ENCODE measurements at places on chromosomes 2 and 18.
A peak's percentile ranks its signal among the peaks of the same experiment; 100 is the strongest.

- DNase-seq: no peak
Observed at GRCh38 chr18:25351280-25351775, 638 bp downstream of the ZNF521 start.

DNA sequence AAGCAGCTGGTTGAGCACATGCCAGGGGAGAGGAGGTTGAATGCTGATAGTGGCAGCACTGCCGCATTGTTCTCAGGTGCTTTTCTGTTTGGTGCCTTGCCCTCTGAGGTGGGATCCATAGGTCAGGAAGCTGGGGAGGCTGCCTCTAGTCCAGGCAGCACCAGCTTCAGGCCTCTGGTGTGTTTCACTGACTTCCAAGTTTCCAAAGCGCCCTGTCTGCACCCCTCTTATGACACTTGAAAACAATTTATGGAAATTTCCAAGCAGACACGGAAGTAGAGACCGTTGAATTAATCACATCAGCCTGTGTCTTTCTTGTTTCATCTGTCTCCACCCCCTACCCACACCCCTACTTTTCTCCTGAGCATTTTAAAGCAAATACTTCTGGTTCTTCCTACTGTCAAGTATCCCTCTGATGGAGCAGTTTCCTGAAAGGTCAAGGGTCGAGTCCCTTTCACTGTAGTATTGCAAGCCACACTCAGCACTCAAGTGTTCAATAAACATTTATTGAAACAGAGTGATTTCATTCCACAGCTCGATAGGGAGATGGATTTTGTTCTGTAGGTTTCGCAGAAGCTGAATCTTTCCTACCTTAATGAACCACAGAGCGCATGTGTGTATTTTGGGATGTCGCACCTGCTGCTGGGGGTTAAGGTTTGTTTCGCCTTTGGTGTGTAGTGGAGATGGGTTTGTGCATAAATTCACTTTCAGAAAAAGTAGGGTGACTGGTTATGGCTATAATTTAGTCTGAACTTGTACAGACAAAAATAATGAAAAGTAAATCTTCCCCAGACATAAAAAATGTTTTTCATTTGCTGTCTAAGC is 21.4 kb downstream of the DGKD start:
- no peak for DNase-seq

- no peak for DNase-seq
Observed at GRCh38 chr2:231336700-231337099, 58.8 kb upstream of the B3GNT7 start.

DNA sequence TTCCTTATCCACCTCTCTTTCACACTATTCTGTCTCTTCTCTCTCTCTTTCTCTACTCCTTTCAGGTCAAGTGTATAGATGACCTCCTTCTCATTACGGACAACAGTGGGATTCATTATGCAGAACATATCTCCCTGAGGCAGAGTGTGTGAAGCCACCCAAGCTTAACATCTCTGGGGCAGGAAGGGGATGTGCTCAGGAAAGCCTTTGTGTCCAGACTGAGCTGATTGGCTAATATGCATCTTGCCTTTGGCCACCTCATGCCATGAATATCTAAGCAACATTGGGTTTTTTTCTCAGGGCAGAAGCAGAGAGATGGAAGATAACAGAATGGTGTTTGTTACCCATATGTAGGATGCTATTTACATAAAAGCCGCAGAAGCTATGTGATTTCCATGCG is 211.4 kb upstream of the LRRTM1 start:
- no peak for DNase-seq

DNA sequence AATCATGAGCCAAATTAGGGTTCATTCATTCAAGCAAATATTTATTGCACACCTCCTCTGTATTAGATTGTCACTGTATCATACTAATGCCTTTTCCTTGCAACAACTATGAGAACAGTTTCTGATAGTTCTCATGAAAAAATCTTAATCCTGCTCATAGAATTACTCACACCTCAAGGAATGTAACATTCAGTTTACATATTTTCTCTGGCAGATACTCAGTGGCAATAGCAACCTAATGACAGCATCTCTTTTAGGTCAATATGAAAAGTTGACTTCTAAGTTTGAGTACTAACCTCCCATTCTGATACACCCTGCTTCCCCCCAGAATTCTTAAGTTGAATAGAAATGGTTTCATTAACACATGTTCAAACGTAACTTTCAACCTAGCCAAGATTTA is 132.0 kb downstream of the VWC2L start:
- DNase-seq: no peak

GRCh38 chr2:227462462-227462951 is 9.4 kb upstream of the AGFG1 start:
- no peak for DNase-seq

DNA sequence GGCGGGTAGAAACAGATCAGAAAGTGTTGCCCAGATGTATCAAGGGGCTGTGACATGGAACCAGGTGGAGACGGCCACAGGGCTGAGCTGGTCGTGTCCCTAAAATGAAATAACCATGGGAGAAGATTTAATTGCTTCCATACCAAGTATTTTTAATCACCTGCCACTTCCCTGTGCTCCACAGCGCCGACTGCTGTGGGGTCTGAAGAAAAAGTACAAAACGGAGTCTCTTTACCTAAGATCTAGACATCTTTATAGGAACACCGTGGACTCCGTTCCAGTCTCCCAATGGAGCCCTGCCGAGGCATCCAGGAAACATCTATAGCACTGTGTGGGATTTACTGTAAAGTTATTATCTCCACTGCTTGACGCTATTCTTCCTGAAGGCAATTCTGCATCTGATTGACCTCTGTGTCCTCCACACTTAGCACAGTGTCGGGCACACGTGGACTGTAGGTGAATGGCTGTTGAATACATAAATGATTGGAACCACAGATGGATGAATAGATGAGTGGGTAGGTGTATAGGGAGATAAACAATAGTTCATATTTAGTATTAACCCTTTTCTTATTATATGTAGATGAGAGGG is 21.6 kb upstream of the GYPC start:
- DNase-seq: no peak

DNA sequence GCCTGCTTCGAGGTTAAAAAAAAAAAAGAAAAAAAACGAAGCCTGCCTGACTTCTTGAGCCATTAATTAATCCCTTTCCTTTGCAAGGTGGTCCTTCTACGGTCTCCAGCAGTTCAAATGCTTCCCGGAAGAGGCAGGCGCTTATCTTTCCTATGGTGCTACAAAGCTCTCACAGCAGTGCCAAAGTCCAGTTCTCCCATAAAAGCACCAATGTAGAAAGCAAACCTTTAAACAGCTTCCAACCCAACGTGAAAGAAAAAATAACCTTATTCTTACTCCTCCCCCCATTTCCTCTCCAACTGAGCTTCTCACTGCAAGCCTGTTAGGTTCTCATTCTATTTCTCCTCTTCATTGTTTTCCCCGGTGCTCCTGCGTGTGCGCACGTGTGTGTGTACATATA is 317.4 kb upstream of the SOX11 start:
- DNase-seq: no peak

DNA sequence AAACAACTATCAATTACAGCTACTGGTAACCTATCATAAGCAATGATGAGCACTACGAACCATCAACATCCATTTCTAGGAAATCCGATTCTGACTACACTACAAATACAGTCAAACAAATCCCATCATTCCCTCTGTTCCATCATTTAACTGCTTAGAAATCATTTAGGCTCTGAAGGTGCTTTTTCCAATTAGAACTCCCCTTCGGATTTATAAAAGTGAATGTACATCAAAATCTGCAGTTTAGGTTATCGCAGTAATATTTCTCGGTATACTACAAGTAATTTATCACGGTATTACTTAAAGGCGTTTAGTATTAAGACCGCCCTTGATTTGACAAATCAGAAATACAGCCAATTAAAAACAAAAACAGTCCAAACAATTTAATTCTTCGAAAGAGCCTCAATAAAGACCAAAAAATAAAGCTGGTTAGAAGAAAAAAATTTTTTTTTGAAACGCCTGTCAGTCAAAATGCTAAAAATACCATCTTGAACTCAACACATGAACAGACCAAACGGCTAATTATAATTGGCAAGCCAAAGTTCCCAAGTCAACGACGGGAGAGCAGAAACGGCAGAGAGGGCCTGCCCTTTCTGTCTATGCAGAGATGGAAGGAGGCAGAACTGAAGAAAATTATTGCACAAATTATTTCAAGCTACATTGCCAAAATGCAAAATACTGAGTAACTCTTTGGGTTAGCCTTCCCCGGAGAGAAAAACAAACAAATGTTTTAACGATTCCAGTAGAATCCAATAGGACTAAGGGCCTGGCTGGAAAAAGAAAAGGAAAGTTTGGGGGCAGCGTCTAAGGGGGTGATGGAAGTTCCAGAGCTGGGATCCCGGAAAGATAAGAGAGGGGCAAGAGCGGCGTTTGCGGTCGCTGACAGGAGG is 1.2 kb downstream of the VPS54 start:
- no peak for DNase-seq

GRCh38 chr18:48580782-48581181 is 42.0 kb downstream of the CTIF start:
- no peak for DNase-seq

- no peak for DNase-seq
Observed at GRCh38 chr18:715626-716025, 3.2 kb upstream of the ENOSF1 start.

DNA sequence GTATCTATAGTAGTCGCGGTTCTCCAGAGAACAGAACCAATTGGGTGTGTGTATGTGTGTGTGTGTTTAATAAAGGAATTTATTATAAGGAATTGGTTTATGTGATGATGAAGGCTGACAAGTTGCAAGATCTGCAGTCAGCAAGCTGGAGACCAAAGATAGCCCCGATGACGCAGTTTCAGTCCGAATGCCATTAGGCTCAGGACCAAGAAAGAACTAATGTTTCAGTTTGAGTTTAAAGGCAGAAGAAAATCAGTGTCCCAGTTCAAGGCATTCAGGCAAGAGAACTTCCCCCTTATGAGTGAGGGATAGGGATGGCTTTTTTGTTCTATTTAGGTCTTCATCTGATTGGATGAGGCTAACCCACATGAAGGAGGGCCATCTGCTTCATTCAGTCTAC is 221.6 kb downstream of the HNMT start:
- no peak for DNase-seq

DNA sequence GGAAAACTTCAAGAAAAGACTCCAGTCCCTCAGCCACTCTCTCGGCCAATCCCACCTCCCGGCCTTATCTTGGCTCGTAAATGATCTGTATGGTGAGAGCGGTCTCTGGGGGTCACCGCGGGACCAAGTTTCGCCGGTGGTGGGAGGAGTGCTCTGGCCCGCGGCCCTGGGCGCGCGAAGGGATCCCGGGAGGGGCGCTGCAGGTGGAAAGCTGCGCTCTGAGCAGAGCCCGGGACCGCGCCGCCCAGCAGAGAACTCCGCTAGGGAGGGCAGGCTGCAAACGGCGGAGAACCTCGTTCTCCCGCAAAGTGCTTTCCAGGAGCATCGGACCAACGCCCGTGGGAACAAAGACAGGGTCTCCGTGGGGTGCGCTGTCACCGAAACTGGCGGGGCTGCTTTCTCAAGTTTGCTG is 622 bp downstream of the LRP2 start:
- no peak for DNase-seq

GRCh38 chr2:11348209-11348749 is 3.8 kb upstream of the ROCK2 start:
- no peak for DNase-seq

DNA sequence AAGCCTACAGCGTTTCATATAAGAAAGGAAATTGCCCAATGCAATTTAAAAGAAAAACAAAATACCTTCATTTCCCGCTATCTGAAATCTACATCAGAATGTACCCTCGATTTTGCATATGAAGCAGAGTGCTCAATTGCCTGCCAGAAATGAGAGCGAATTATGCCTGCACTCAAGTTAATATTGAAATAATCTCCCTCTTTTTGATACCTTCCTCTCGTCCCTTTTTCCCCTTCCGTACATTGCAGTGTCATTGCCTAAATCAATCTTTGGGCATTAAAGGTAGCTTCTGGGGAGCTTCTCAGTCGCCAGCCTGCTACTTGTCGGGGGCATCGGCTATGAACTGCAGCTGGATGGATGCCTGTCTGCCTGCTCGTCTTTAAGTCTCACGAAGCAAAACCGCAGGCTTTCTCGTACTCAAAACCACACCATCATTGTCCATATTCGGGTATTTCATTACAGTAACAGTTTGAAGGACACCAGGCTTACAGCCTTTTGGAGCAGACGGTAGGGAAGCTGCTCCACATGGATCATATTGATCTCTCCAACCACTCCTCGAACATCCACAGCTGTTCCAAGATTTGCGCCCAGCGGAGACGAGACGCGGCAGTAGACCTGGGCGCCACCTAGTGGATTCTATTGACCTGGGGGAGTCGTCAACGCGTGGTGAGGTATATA is 64.0 kb upstream of the HNRNPA3 start:
- peak; percentile 57 for DNase-seq

GRCh38 chr2:216108310-216108966 is 710 bp upstream of the XRCC5 start:
- no peak for DNase-seq

- DNase-seq: no peak
Observed at GRCh38 chr2:78845664-78846185, 179.8 kb upstream of the REG3G start.

DNA sequence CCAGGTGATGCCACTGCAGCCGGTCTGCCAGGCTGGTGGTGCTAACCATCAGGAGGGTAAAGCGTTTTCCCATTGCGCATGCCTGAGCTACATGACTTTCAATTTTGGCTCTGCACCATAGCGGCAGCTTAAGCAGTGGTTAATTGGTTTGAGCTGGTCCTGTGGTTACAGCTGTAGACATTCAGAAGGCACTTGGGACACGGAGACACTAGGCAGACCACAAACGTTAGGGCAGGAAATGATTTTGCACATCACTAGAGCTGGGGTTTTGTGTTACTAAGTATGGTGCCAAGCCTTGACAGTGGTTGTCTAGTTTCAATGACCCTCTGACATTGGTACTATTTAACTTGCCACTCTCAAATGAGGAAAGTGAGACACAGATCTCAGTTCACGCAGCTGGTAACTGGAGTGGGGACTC is 28.9 kb upstream of the CNOT11 start:
- DNase-seq: peak; percentile 23

DNA sequence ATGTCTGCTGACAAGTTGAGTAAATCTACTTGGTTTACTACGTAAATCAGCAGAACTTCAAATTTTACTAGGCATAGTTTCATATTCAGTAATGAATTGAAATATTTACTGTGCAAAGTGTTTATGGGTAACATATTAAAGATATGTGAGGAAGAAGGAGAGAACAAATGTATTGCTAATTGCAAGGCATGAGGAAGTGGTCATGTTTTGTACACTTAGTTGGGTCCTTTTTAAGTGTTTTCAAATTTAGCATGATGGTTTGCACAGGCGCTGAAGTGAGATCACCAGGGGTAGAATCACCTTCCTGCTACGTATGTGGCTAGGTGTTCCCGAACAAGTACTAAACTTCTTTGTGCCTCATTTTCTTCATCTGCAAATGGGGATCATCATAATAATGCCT is 1534.4 kb downstream of the LRP1B start:
- no peak for DNase-seq

DNA sequence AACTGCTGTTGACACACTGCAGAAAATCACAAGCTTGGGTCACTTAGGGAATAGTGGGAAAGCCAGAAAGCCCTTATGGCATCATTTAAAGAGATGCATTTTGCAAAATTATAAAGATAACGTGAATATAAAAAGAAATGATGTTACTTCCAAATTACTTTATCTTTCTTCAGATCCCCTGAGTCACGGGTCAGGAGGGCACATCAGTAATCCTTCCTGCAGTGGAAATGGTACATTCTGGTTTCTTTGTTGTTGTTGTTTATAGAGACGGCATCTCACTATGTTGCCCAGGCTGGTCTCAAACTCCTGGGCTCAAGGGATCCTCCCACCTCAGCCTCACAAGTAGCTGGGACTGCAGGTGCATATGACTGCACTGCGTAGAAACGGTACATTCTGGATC is 9.8 kb upstream of the EPG5 start:
- no peak for DNase-seq

Data from activated CD8-positive, alpha-beta memory T cell treated with anti-CD3 and anti-CD28 coated beads for 4 hours (primary cell).